PC-3 (cell line): ENCODE measurements at places on chromosomes 6 and 20. TPM values are rescaled to one million over a fixed set of nuclear protein-coding genes. Genes with fewer than 3 reads are reported as not detected.

The MYBL2 gene
- total RNA-seq: 95.9 and 103 TPM in 2 replicates

The NOTCH4 gene
- 1.7 and 1.8 TPM in 2 replicates for total RNA-seq

The MAN1A1 gene
- total RNA-seq: 19.0 and 24.6 TPM in 2 replicates

The SIRPB1 gene
- 1.7 and 11.6 TPM in 2 replicates for total RNA-seq

The RIPOR3 gene
- total RNA-seq: 0.04 TPM in 1 of 2 replicates, not detected in the other
